Small intestine (tissue), 16 donors: ENCODE measurements at places on chromosomes 16 and 17. TPM values are rescaled to one million over a fixed set of nuclear protein-coding genes. Genes with fewer than 3 reads are reported as not detected.

DNA sequence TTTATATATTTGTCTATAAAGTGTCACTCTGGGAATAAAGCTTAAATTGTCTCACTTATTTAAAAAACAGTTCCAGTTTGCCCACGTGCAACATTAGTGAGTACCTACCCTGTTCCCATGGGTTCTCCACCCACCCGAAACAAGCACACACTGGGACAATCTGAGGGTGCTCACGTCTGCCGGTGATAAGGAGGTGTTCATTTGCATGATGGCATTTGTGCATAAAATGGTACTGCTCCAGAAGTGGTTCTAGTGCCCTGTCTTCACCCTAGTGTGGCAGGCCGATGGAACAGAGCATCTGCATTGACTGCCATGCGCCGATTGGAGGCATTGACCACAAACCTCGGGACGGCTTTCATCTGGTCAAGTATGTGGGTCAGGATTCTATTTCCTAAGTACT is 35.6 kb upstream of the ENDOV start:
- H3K27me3 ChIP-seq, result no peaks in the 10 kb centered on the region
- H3K4me3 ChIP-seq, result no peak overlapping the region
- no peak overlapping the region for H3K27ac ChIP-seq
- DNase-seq, result no peak

- H3K36me3 ChIP-seq, result no peaks in the 10 kb centered on the region
- no peaks in the 10 kb centered on the region for H3K27me3 ChIP-seq
- no peak for DNase-seq
- H3K4me1 ChIP-seq, result no peaks in the 10 kb centered on the region
- H3K4me3 ChIP-seq, result no peak overlapping the region
These were observed 1418.3 kb downstream of the CDH11 start for GRCh38 chr16:63703612-63704011.

GRCh38 chr16:86509759-86510464 is 415 bp upstream of the FOXF1 start:
- H3K27ac ChIP-seq, result peak overlapping the region; percentile 85
- H3K4me1 ChIP-seq, result no peaks in the 10 kb centered on the region
- H3K4me3 ChIP-seq, result peak overlapping the region; percentile 40

GRCh38 chr17:58060596-58061191 is 22.5 kb upstream of the DYNLL2 start:
- H3K27me3 ChIP-seq, result peaks cover 6% of the 10 kb centered on the region
- H3K27ac ChIP-seq, result no peak overlapping the region
- H3K4me1 ChIP-seq, result no peaks in the 10 kb centered on the region

DNA sequence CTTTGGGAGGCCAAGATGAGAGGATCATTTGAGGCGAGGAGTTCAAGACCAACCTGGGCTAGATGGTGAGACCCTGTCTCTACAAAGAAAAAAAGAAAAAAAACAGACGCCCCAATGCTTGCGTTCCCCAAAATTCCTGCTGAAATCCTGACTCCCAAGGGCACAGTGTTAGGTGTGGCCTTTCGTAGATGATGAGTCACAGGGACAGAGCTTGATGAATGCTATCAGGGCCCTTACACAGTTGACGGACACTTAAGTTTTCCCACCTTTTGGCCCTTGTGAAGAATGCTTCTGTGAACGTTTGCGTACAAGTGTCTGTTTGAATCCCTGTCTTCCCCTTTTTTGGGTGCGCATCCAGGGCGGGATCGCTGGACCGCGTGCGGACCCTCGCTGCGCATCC is 16.5 kb upstream of the ZNF750 start:
- H3K36me3 ChIP-seq, result no peaks in the 10 kb centered on the region
- no peaks in the 10 kb centered on the region for H3K4me1 ChIP-seq
- no peak for DNase-seq
- H3K4me3 ChIP-seq, result no peak overlapping the region
- H3K27ac ChIP-seq, result no peak overlapping the region

- no peaks in the 10 kb centered on the region for H3K4me1 ChIP-seq
- no peaks in the 10 kb centered on the region for H3K27me3 ChIP-seq
- DNase-seq, result peak; percentile 91
- peak within 1 kb of the TSS; percentile 77 for H3K27ac ChIP-seq
These were observed at the start of gene MKS1 for GRCh38 chr17:58219007-58219788. MKS1 (minus strand) TSS chr17:58219255; CDS start chr17:58219230, 25 bp downstream.

GRCh38 chr17:740240-741017 is 8.0 kb downstream of the TLCD3A start:
- peaks cover 7% of the 10 kb centered on the region for H3K36me3 ChIP-seq
- DNase-seq, result no peak
- H3K4me3 ChIP-seq, result no peak overlapping the region
- no peaks in the 10 kb centered on the region for H3K4me1 ChIP-seq
- H3K27ac ChIP-seq, result no peak overlapping the region

DNA sequence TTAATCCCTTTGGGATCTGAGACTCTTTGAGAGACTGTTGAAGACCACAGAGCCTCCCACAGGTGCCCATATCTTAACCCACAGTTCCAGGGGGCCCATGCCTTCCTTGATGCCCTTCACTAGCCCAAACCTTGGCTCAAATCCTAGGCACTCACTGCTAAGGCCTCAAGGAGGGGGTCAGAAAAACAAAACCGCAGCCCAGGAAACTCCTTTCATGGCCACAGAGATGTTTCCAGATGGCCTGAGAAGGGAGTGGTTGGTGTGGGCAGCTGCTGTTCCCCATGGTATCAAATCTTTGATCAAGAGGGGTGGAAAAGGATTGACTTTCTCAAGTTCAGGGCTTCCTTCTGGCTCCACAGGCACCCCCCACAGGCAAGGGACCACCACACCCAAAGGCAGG is 44.7 kb downstream of the CDH1 start:
- no peak overlapping the region for H3K27ac ChIP-seq
- no peaks in the 10 kb centered on the region for H3K4me1 ChIP-seq
- DNase-seq, result no peak
- H3K36me3 ChIP-seq, result peaks cover 2% of the 10 kb centered on the region

- H3K36me3 ChIP-seq, result peaks cover 21% of the 10 kb centered on the region
- H3K27me3 ChIP-seq, result no peaks in the 10 kb centered on the region
- H3K4me1 ChIP-seq, result peaks cover 30% of the 10 kb centered on the region
- no peak overlapping the region for H3K4me3 ChIP-seq
- no peak overlapping the region for H3K27ac ChIP-seq
- DNase-seq, result no peak
These were observed 7.1 kb downstream of the FAHD1 start for GRCh38 chr16:1834096-1834495.

GRCh38 chr17:12693640-12694039 is 27.9 kb downstream of the MYOCD start:
- no peak for DNase-seq
- H3K4me3 ChIP-seq, result no peak overlapping the region
- H3K4me1 ChIP-seq, result no peaks in the 10 kb centered on the region
- no peaks in the 10 kb centered on the region for H3K27me3 ChIP-seq
- no peaks in the 10 kb centered on the region for H3K36me3 ChIP-seq
- H3K27ac ChIP-seq, result no peak overlapping the region

DNA sequence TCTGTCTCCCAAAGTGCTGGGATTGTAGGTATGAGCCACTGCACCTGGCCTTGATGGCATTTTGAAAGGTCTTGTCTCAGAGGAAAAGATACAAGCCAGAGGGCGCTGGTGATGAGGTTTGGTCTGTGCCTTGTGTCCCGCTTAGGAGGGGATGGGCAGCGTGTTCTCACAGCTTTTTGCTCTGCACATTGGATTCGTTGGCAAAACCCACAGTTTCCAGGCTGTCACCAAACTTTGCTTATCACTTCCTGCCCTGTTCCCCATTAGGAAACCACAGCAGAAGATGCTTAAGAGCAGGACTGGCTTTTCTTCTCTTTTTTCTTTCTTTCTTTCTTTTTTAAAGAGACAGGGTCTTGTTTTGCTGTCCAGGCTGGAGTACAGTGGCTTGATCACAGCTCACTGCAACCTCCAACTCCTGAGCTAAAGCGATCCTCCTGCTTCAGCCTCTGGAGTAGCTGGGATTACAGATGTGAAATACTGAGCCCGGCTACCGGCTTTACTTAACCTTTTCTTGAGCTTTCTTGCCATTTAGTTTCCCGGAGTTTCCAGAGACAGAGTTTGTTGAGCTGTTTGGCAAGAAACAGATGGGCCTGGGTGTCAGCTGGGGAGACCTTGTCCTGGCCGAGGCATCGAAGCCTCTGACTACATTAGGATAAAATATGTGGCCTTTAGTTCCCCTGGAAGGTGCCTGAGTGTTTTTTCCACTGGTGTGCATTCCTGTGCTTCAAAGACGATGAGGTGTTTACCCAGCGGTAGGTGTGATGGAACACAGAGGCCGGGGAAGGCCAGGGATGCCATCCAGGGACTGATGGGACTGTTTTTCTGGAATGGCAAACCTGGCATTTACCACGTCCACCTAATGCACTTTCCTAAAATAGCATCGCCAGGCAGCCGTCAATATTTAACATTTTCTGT is 112.9 kb downstream of the ABCC1 start:
- no peaks in the 10 kb centered on the region for H3K27me3 ChIP-seq
- no peak overlapping the region for H3K4me3 ChIP-seq
- peaks cover 10% of the 10 kb centered on the region for H3K36me3 ChIP-seq
- H3K4me1 ChIP-seq, result no peaks in the 10 kb centered on the region

- no peak overlapping the region for H3K4me3 ChIP-seq
- DNase-seq, result no peak
- H3K27me3 ChIP-seq, result no peaks in the 10 kb centered on the region
- no peaks in the 10 kb centered on the region for H3K4me1 ChIP-seq
These were observed 140.2 kb downstream of the MSI2 start for GRCh38 chr17:57396511-57396921.

Gene HOXB7
- 4.9 TPM for polyA plus RNA-seq

Gene PITPNM3
- polyA plus RNA-seq, result 1.1 TPM

Gene KRT28
- polyA plus RNA-seq, result not detected

Gene CACNG3
- polyA plus RNA-seq, result not detected

Gene CARD14
- polyA plus RNA-seq, result 1.3 TPM

Gene MYL11
- polyA plus RNA-seq, result 1.9 TPM

Gene OR3A2
- not detected for polyA plus RNA-seq

Gene ABI3
- polyA plus RNA-seq, result 8.9 TPM
